GM13976 (cell line): ENCODE measurements at places on chromosomes 7 and 10.

DNA sequence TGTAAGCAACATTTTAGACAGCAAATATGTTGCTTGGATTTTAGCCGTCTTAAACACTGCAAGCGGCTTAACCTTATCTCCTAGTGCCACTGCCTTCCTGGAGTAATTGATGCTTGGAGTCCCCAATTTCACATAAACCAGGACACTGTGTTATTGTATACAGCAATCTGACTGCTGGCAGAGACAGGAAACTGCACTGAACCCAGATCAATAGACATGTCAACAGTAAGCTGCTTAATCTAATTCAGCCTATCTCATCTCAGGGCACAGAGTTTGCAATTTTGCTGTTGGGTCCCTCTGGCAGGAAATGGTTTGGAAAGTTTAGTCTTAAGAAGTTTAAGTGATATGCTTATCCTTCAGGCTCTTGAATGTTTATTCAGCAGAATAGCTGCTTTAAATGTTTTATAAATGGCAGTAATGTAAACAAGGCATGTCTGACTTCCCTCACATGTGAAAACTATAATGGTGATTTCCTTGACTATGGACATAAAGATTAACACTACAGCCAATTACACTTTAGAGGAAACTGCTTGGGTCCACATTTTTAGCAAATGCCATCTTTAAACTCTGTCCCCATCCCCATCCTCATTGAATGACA lies 598.6 kb downstream of the PARD3 start:
- DNase-seq = no peak

GRCh38 chr7:20310963-20311742 lies 19.5 kb upstream of the ITGB8 start:
- no peak for DNase-seq

GRCh38 chr7:156629873-156630272 lies 10.7 kb upstream of the RNF32 start:
- no peak for DNase-seq

DNA sequence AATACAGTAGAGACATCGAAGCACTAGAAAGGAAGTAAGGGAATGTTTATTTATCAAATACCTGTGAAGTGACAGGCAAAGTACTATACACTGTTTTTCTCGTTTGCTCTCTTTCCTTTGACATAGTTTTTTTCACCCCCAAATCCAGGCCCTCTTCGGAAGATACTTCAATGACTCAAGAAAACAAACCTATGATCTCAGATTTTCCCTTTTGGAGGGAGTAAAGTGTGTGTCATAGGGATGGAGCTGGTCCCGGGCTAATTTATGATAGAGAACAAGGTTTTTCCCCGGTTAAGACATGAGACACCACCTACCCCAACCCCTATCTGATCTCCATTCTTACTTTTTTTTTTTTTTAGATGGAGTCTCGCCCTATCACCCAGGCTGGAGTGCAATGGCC lies 61.7 kb downstream of the MAP3K8 start:
- DNase-seq = no peak

- no peak for DNase-seq
Measured at GRCh38 chr7:69411466-69411865, 186.8 kb upstream of the AUTS2 start.

DNA sequence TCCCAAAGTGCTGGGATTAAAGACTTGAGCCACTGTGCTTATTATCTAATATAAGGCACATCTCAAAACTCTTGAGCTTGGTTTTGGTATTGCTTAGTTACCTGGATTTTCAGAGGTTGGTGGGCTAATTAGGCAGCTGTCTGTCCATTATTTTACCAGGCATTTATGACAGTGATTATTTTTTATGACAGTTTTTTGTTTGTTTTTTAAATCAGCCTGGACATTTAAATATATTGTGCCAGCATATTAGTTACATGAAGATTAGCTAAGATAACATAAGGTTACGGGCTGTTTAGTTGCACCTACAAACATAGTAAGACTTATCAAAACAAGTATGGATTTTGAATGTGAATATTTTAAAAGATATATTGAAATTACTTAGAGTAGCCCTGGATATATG lies 2.6 kb upstream of the ZRANB1 start:
- no peak for DNase-seq

DNA sequence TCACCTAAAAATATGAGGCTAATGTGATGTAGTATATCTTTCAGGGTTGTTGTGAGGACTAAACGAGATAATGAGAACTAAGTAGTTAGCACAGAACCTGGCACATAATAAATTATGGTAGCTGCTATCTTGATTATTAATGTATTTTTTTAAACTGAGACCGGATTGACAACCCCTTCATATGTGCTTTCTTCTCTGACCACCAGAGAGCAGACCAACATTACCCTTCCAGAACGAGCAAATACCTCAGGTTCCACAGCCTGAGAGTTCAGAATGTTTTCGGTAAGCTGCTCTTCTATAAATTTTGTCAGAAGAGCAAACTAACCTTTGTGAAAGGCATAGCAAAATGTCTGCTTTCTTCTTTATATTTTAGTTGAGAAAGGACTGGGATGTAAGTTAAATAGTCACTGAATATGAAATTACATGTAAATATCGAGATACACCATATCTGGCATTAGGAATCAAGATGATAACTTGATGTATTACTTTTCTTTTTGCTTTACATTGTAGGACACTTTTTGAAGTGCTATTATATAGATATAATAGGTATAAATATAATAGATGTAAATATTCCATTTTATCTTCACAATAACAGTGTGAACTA lies 13.6 kb upstream of the BPGM start:
- DNase-seq = no peak

DNA sequence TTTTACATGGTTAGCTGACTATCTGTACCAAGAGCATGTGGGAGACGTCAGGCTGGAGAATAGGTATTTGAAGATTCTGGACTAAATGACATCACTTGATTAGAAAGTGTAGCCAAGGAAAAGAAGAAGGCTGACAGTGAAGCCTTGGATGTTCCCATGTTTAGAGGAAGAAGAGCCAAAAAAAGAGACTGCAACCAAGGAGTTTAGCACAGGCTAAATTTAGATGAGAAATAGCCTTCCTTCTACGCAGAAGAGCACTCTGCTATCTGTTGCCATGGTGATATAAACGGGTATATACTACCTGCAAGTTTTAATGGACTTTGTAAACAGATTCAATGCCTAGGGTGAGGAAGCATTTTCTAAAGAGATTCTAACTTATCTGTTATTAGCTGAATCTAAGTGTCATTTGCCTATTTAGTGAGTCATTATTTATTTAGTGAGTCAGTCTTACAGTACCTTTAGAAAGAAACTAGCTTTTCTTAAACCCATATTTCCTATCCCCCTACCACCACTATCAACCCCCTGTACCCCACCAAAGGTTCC lies 69.8 kb downstream of the CDK6 start:
- no peak for DNase-seq

- DNase-seq = no peak
Measured at GRCh38 chr7:85062651-85063050, 124.2 kb downstream of the SEMA3D start.

GRCh38 chr7:3969286-3969685 lies 668.2 kb downstream of the SDK1 start:
- no peak for DNase-seq

DNA sequence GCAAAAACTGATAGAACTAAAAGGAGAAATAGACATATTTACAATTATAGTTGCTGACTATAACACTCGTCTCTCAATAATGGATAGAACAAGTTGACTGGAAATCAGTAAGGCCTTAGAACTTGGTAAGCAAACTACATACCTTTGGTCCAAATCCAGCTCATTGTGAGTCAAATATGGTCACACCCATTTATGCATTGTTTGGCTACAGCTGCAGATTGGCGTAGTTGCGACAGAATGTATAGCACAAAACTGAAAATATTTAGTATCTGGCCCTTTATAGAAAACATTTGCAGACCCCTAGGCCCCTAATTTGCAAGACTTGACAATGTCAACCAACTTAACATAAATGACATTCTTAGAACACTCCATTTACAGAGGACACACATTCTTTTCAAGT lies 103.6 kb upstream of the EGR2 start:
- no peak for DNase-seq

DNA sequence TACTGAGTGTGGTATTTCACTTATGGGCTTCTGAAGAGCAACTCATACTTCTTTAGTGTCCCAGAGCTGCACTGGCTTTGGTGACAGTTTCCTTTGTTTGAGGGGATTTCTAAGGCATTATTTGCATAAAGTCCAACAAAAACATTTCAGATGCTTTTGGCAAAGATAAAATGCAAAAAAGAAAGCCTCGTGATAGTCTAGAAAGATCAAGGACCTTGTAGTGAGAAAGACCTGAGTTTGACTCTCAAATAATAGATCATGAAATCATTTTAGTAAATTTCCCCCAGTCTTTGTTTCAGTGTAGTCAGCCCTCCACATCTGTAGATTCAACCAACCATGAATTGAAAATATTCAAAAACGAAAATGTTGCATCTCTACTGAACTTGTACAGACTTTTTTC lies 107.4 kb downstream of the EEPD1 start:
- DNase-seq = no peak

DNA sequence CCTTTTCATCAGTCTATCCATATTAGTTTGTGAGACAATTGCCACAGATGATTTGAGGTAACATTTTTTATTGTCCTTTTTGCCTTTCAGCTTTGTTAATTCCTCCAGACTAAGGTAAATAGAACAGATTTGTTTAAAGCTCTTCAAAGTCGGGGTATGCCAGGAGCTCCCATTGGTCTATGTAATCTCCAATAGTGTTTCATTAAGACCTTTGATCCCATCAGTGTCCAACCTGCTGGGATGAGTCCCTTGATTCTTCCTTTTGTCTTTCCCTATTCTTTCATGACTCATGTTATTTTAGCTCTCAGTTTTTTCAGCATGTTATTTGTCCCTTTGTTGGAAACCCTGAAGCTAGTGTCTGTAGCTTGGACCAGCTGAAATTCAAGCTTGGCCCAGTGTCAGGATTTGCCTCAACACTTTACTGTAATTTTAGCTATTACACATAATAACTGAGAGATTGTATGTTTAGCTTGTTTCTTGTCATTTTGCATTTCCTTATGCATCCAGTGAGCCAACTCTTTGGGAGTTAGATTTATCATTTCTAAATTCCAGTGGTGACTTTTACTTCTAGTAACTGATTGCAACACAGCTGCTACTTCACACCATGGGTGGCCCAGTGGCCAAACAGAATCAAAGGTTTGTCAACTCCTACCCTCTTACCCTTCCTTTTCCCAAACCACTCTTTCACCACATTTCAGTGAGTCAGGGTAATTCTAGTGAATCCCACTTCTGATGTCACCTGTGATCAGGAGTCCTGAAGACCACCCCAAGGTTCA lies 15.3 kb downstream of the AGBL3 start:
- DNase-seq = no peak

DNA sequence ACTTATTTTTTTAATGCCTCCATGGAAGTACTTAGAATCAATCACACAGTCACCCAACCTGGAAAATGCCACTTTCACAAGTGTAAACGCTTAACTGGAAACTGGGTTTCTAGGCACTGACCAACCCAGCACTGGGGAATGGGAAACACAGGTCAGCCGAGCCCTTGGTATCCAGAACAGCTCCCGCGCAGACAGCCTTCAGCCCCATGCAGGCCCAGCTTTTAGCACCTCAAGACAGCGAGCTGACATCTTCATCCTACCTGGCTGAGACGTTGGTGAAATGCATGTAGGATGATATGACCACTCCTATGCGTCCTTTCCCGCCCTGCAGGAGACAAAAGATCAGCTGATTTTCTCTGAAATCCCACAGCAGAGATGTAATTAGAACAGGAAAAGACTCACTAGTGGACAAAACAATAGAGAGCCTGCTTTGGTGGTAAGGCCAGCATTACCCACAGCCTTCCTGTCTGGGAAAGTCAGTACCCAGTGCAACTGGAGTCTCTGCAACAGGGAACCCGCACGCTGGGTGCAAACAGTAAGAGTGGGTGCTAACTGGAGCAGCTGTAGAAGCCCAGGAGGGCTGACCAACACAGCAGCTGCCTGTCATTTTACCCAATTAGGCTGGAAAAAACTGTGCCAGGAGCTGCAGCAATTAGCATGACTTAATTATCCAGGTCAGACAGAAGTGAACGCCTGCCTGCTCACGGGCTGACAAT lies 153.7 kb downstream of the TNS3 start:
- DNase-seq = no peak

GRCh38 chr7:155851892-155852291 lies 39.6 kb upstream of the SHH start:
- no peak for DNase-seq

DNA sequence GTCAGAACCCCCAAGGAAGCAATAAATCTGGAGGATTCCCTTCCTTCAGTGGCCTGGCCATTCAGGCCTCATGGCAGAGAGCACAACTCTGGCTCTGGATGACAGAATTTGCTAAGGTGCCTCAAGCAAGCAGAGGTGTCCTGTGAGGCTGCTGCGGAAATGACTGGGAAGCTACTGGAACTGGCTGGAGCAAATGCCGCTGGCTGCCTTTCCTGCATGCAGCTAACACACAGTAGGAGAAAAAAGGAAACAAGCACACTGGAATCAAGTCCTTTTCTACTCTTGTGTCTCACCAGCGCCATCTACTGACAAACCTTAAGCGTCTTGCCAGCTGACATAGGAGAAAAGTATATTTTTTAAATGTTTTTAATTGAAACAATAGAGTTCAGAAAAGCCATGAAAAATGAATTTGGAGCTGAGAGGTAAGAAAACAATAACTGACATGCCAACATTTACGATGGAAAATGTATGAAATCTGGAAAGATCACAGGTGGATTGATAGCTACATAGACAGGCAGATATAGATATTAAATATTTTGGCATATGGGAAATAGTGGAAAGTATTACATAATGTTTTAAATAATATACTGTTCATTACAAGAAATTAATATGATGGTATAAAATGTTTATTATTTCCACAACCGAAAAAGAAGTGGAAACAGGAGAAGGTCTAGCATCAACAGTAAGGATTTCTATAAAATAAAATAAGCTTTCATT lies 951.6 kb downstream of the ANKRD7 start:
- peak; percentile 8 for DNase-seq

DNA sequence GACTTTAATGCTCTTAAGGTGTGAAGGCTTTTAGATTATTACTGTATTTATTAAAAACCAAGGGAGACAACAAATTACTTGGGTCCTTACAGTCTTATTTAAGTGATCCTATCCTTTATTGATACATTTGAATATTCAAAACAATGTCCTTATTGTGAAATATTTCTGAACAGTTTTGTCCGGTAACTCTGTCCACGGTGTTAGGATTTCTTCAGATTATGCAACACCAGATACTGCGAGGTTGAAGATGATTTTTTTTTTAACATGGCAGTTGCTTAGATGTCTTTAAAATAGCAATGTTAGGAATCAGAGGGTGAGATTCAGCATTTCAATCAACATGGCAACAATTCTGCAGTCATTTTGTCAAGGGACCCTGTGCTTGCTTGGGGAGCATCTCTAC lies 176.5 kb downstream of the CSTF2T start:
- no peak for DNase-seq

GRCh38 chr10:77251297-77252013 lies 386.2 kb downstream of the KCNMA1 start:
- no peak for DNase-seq
